ENCODE measurements at places on chromosomes 4 and X. TPM values are rescaled to one million over a fixed set of nuclear protein-coding genes. Genes with fewer than 3 reads are reported as not detected.

LAMTOR3 gene
- 98.1 TPM for polyA plus RNA-seq

GRCh38 chrX:10524578-10524977 lies 95.8 kb downstream of the MID1 start:
- no peak for DNase-seq

MND1 gene
- 15.6 TPM for polyA plus RNA-seq

GRCh38 chrX:100648458-100649417 lies 4.7 kb downstream of the SRPX2 start:
- no peak for DNase-seq
